ENCODE measurements at places on chromosomes 16 and 17.
A peak's percentile ranks its signal among the peaks of the same experiment; 100 is the strongest.

DNA sequence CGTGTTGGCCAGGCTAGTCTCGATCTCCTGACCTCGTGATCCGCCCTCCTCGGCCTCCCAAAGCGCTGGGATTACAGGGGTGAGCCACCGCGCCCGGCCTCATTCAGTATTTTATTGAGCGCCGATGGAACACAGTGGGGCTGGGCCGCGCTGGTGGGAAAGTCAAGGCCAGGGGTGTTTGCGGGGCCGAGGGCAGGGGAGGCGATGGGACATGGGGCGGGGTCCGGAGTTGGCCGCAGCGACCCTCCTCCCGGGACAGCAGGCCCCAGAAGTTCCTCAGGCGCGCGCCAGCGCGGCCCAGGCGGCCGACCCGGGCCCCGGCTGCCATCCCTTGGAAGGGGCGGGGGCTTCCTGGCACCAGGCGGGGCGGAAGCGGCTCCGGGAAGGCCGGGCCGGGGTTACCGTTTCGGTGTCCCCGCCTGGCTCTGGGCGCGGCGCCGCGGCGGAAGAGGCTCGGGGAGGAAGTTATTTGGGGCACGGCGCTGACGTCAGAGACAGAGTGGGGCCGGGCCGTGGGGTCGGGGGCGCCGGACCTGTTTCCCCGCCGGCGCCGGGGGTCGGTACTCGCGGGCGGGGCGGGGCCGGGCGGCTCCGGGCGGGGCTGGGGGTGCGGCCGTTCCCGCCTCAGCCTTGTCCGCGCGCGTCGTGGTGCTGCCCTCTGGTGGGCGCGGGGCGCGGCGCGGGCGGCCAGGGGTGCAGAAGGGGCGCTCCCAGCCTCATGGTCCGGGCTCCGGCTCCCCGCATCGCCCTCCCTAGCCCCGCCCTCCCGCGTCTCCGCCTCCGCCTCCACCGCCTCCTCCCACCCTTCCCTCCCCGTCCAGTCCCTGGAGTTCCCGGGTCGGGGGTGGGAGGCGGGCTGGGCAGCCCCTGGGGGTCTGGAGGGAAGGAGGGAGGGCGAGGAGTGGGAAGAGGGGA is 952 bp upstream of the PRSS27 start:
- DNase-seq = peak; percentile 89

GRCh38 chr17:46894476-46895151 is 28.3 kb upstream of the GOSR2 start:
- no peak for DNase-seq

GRCh38 chr16:68190736-68191510 is 45.0 kb downstream of the ESRP2 start:
- DNase-seq = no peak

GRCh38 chr17:73030995-73031394 is 61.5 kb downstream of the SLC39A11 start:
- no peak for DNase-seq

DNA sequence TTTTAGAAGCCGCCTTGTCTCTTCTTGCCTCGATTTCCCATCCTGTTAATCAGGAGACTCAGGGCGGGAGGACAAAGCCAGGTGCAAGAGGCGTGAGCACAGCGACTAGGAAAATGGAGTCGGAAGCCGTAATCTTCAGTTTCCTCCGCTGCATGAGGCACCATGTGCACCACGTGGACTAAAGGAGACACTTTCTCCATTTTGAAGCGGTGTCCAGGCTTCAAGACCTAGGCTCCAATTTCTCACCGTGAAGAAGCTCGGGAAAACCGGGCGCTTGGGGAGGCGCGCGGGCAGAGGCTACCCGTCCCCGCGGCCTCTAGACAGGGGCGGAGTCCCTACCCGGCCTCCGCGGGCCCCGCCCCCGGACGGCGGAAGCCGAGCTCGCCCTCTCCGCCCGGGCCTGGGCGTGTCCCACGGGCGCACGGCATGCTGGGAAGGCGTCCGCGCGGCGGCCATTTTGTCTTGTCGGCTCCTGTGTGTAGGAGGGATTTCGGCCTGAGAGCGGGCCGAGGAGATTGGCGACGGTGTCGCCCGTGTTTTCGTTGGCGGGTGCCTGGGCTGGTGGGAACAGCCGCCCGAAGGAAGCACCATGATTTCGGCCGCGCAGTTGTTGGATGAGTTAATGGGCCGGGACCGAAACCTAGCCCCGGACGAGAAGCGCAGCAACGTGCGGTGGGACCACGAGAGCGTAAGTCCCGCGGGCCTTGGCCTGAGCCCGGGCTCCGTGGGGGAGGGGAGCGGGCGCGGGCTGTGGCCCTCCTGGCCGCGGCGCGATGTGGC is at the start of gene LUC7L3:
TSS of gene LUC7L3 (plus strand) at position 460 of the 780 bp plus-strand sequence. CDS start at position 590, 130 bp downstream.
- peak; percentile 98 for DNase-seq

DNA sequence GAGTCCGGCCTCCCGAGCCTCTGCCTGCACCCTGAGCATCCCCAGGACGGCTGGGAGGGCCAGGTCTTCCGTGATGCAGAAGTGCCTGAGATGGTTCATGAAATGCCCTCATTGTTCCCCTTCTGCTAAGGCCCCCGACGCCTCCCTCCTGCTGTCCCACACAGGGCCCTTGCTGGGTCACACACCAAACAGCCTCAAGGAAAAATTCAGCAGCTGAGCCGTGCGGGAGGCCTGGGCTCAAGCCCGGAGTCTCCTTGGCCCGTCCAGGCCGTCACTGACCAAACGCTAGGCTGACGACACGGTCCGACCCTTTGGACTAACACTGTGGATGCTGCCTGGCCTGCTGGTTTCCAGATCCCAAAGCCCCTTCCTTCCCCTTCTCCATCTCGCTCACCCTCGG is 90.2 kb downstream of the RTN4RL1 start:
- no peak for DNase-seq

DNA sequence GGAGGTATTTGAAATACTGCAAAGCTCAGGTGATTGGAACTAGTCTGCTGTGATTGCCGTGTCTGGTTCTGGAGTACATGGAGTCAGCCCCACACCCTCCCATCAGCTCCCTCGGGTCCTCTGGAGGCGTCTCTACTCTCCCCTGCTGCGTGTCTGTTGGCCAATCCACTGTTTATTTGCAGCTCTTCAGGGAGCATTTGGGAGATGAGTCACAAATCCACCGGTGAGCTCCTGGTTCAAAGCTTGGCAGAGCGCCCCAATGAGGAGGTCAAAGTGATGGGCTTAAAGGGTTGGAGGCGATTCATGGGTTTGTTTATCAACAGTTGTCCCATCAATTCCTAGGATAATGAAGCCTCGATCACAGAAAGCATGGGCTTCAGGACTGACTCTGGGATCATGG is 14.6 kb downstream of the CALB2 start:
- DNase-seq = peak; percentile 39

GRCh38 chr17:47604598-47604927 is 45.2 kb upstream of the KPNB1 start:
- no peak for DNase-seq

- no peak for DNase-seq
Observed at GRCh38 chr17:65888649-65889048, 303.3 kb downstream of the CEP112 start.

GRCh38 chr16:62029947-62030346 is 6.3 kb downstream of the CDH8 start:
- DNase-seq = no peak

- no peak for DNase-seq
Observed at GRCh38 chr17:14205992-14206461, 30.6 kb downstream of the CDRT15 start.

GRCh38 chr17:60164164-60164563 is 14.4 kb downstream of the CA4 start:
- DNase-seq = no peak

DNA sequence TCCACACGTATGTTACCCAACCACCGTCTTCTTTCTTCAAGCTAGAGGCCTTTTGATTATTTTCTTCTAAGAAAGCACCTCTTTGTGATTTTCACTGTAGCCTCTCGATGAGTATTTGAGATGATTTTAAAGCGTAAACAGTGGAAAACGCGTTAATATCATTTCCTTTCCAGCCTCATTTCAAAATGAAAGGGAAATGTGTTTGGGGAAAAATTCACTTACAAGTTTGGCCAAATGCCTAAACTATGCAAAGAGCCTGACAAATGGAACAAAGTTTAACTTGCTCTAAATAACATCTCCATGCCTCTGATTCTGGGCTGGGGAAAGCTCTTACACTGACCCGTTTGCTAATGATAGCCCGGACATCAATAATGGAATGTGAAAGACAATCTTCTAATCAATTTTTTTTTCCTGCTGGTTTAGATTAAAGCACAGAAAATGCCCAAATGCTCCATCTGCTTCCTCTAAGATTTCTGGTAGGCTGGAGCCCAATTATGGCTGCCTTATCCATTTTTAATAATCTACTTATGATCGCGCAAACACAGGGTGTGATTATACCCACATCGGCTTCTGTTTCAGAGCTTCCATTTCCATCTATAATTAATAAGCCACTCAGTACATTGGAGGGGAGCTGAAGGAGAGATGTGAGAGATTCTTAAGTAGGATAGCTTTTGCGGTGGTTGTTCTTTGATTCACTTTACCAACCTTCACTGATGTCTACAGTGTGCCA is 43.5 kb downstream of the HS3ST2 start:
- no peak for DNase-seq

GRCh38 chr17:63675607-63676546 is 24.0 kb downstream of the LIMD2 start:
- peak; percentile 91 for DNase-seq

DNA sequence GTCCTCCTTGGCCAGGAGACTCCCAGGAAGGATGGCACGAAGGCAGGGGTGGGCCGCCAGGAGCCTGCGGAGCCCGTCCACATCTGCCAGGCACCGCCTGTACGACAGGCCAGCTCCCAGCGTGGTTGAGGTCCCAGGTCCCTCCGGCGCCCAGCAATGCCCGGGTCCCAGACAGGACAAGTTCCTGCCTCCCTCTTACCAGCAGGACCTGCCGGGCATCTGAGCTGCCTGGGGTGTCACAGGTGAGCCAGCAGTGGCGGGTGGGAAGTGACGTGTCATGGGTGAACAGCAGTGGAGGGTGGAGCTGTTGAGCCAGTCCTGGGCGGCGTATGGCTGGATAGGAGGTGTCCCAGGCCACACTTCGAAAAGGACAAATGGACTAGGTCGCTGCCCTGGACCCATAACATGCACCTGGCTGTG is 15.7 kb upstream of the BAHCC1 start:
- DNase-seq = no peak

GRCh38 chr17:33099252-33099651 is 107.6 kb downstream of the SPACA3 start:
- no peak for DNase-seq

DNA sequence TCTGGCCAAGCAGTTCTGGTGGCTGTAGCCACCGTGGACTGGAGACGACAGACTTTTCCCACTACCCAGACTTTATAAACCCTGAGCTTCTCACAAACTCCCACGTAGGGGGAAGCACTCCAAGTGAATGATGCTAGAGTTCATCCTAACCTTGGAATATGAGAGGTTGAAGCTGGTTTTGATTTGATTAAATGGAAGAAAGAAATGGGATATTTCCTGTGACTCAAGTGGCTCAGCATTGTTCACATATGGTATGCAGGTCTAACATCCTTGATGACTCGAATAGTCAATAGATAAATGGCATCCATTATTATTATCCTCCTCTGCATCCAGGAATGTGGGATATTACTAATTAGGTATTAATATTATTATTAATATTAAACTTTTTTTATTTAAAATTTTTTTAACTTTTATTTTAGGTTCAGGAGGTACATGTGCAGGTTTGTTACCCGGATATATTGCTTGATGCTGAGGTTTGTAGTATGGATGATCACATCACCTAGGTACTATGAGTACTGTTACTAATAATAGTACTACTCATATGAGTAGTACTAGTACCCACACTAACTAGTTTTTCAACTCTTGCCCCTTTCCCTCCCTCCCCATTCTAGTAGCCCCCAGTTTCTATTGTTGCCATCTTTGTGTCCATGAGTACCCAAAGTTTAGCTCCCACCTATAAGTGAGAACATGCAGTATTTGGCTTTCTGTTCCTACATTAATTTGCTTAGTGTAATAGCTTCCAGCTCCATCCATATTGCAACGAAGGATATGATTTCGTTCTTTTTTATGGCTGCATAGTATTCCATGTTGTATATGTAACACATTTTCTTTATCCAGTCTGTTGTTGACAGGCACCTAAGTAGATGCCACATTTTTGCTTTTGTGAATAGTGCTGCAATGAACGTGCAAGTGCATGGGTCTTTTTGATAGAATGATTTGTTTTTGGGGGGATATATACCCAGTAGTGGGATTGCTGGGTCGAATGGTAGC is 22.9 kb downstream of the PIK3R6 start:
- DNase-seq = no peak

GRCh38 chr17:75845933-75846691 is 1.9 kb upstream of the UNC13D start:
- DNase-seq = no peak

DNA sequence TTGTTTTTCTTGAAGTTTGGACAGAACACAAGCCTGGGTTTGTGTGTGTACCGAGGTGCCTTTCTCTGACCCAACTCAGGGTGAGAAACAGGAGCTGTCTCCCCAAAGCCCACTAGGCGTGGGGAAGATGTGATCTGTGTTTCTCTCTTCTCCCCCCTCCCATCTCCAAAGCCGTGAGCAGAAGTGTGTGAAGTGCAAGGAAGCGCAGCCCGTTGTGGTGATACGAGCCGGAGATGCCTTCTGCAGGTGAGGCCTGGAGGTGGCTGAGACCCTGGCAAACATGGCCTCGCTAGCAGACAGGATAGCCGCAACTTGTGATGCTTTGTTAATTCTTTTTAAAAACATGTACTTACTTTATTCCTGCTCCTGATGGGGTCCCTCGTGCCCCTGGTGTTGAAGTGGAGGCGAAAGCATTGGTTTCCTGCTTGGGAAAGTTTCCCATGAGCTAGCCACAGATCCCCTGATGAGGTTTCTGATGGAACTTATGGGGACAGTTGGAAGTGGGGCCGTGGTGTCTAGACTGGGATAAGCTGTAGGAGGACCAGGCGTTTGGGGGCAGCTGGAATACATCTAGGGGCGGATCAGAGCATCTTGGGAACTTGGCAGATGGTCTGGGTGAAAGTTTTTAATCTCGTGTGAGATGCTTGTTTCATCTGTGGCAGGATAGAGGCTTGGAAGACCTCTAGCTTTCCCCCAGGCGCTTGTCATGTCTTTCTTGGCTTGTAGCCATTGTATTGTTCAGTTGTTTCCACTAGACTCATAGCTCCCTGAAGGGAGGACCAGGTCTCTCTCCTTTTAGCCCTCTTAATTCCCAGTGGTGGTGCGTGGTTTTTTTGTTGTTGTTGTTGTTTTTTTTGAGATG is 893 bp downstream of the CTU2 start:
- no peak for DNase-seq
